ENCODE measurements at places on chromosomes 12 and 14. TPM values are rescaled to one million over a fixed set of nuclear protein-coding genes. Genes with fewer than 3 reads are reported as not detected.

GRCh38 chr12:51949342-51950030 is 2.0 kb upstream of the ACVR1B start:
- DNase-seq, result no peak

DNA sequence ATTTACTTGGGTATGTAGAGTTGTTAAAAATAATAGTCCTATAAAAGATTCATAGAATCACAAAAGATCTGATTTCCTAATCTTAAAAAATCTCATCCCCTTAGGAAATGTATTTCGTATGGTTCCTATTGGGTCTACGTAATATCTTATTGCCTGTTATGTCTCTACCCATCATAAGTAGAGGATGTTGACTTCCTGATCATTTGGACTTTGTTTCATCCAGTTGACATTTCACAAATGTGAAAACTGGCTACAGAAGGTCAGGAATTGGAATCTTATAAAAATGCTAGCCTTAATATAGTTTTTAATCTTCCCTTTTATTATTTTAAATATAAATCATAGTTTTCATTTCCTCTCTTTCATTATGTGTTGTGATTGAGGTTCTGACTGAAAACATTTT is 45.2 kb downstream of the TDP1 start:
- DNase-seq, result no peak

Gene ATF7IP
- 30.0 TPM for total RNA-seq

Gene SERPINA10
- total RNA-seq, result not detected

Data from A172 (cell line).